ENCODE measurements at places on chromosomes 12 and 14. TPM values are rescaled to one million over a fixed set of nuclear protein-coding genes. Genes with fewer than 3 reads are reported as not detected.

KRT86 gene
- total RNA-seq, result 0.11 TPM

HOXC12 gene
- 2.3 TPM for total RNA-seq

C12orf50 gene
- total RNA-seq, result 0.11 TPM

SLC10A1 gene
- not detected for total RNA-seq

PRR4 gene
- total RNA-seq, result 11.8 TPM

MED6 gene
- 57.1 TPM for total RNA-seq

SLCO1A2 gene
- 9.4 TPM for total RNA-seq

KRT6A gene
- not detected for total RNA-seq

INHBE gene
- not detected for total RNA-seq

CLEC6A gene
- total RNA-seq, result 0.20 TPM

AMDHD1 gene
- total RNA-seq, result 0.69 TPM

RNASE3 gene
- 0.55 TPM for total RNA-seq

LGALS3 gene
- 42.1 TPM for total RNA-seq

SMCO2 gene
- 0.40 TPM for total RNA-seq

OTX2 gene
- total RNA-seq, result not detected

INTS13 gene
- 33.1 TPM for total RNA-seq

CCDC60 gene
- total RNA-seq, result 3.7 TPM

AKAP6 gene
- 126 TPM for total RNA-seq

RBP5 gene
- total RNA-seq, result 0.20 TPM

OXA1L gene
- 98.7 TPM for total RNA-seq

GPN3 gene
- total RNA-seq, result 19.1 TPM

GLIPR1L1 gene
- total RNA-seq, result not detected

PRIMA1 gene
- total RNA-seq, result 5.7 TPM

RNASE7 gene
- not detected for total RNA-seq

NEDD8 gene
- total RNA-seq, result 79.6 TPM

ANG gene
- total RNA-seq, result 2.6 TPM

HPD gene
- 0.72 TPM for total RNA-seq

SCNN1A gene
- 0.40 TPM for total RNA-seq

STAC3 gene
- 2.1 TPM for total RNA-seq

TMEM132C gene
- 25.0 TPM for total RNA-seq

SLC17A8 gene
- total RNA-seq, result 12.0 TPM

FLVCR2 gene
- 19.0 TPM for total RNA-seq

CMA1 gene
- not detected for total RNA-seq

PRIM1 gene
- 15.0 TPM for total RNA-seq

CMKLR1 gene
- 7.2 TPM for total RNA-seq
